ENCODE measurements at places on chromosomes 4 and X.

DNA sequence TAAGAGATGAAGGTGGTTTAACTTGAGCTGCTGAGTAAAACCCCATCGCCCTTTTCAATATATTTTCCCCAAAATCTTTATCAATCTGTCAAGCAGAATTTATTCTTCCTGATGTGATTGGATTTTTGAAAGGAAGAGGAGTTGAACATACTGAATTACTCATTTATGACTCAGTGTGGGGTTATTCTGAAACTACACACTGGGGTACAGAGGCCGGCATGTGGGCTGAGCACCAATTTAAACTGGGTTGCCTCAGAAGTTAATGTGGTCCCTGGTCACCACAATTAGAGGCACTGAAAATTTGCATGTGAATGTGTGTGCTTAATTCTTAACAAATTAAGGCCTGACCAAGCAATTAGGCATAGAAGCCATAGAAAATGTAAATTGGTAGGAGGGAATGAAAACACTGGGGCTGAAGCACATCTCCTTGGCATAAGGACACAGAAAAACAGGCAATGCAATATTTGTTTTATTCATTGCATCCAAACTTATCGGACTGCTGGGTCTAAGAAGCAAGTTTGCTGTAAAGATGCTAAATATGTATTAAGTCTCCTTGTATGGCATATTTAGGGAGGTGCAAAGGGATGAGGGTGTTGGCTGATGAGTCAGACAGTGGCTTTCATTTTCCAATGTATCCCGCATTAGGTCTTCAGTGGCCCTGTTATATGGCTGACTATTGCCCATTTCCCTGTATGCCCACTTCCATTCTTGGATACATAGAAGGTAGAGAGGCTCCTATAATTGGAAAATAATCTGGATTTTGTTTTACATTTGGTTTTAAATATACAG is 170.9 kb downstream of the IL15 start:
- DNase-seq, result no peak

GRCh38 chr4:81687471-81687870 is 215.8 kb upstream of the RASGEF1B start:
- no peak for DNase-seq

DNA sequence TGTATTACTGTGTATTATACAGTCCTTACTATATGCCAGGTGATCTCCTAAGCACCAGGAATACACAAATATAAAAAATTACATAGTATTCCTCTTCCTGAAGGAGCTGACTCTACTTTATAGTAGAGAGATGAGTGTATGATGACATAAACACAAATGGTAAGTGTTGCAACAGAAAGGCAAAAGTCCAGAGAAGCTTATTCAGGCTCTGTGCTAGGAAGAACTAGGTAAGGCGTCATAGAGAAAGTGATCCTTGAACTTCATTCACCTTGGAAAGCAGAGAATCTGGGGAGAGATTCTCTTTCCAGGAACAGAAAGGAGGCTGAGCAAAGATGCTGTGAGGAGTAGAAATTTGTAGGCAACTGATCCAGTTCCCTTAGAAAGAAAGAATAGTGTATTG is 115.0 kb upstream of the KCNIP4 start:
- no peak for DNase-seq

GRCh38 chrX:26146024-26146423 is 7.9 kb downstream of the MAGEB18 start:
- DNase-seq, result no peak

GRCh38 chrX:104430072-104430741 is 135.8 kb upstream of the IL1RAPL2 start:
- no peak for DNase-seq

- DNase-seq, result no peak
Measured at GRCh38 chr4:141101511-141101910, 31.8 kb downstream of the RNF150 start.

DNA sequence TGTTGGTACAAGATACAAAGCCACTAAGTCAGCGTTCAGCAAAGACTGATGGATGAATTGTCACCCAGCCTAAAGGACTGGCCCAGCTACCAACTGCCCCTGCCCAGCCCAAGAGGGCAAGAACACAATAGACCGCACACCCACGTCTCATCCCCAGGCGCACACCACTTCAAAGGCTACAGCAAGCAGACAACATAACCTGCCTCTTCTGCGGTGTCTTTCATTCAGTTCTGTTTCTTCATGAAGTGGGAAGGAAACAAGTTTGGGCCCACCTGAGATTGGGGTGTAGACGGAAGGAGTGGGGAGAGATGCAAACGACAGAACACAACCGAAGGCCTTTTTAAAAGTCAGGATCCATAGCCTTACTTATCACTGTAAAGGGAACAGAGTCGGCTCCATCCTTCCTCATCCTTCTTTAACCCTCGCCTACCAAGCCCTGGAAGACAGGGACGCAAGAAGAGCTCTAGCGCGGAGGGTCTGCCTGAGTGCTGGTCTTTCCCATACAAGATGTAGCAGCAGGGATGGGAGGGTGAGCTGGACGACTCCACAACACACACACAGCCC is 691 bp downstream of the SCARB2 start:
- DNase-seq, result no peak

GRCh38 chr4:8021796-8022195 is 82.1 kb upstream of the AFAP1 start:
- no peak for DNase-seq

DNA sequence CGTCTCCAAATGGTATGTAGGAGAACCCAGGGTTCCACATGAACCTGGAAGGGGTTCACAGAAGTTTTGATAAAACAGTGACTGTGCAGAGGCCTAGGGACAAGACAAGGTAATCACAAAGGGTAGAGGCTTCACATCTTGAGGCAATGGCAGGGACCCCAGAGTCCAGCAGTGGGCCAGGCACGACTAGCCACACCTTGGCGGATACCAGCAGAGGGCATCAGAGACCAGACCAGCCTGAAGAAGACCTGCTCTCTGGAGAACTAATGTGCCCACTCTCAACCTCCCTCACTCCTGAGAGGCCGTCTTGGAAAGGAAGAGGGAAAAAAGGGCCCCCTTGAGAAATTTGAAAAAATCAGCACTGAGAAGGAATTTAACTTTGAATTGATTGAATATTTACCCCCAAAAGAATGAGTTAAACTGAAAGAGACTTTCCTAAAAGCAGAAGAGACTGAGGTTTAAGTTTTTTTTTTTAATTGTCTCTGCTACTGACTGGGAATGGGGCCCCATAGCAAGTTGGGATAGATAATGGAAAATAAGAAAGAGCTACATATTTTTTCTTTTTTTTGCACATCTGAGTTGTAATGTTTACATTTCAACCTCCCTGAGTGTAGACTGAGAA is 243.8 kb upstream of the JADE1 start:
- DNase-seq, result no peak

GRCh38 chr4:38696697-38697096 is 32.7 kb downstream of the KLF3 start:
- no peak for DNase-seq

DNA sequence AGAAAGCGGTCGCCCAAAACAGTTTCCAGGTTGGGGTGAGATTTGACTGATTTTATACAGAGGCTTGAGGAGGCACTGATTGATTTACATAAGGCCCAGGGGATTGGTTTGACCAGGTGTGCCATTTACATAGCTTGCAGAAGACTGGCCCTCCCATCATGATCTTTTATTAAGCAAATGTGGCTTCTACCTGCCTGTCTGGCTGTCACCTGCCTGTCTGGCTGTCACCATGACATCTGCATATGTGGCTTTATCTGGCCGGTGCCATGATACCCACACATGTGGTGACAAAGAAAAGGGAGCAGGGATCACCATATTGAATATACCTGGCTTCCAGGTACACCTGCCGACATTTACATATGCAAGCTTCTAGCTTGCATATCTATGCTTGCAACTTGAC is 17.0 kb upstream of the CDS1 start:
- no peak for DNase-seq

DNA sequence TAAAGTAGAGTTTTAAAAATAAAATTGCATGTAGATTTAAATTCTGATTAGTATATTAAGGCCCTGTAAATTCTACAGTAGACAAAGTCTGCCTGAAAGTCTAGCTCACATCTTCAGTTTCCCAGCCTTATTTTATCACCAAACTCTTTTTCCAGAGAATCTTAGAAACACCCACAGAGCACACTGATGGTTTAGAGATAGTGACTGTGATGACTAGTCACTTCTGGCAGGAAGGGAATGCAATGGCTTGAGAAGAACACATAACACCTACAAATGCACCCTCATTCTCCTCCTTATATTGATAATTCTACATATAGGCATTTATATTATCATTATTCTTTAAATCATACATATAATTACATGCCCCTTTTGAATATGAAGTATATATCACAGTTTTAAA is 232.9 kb downstream of the ARAP2 start:
- no peak for DNase-seq

DNA sequence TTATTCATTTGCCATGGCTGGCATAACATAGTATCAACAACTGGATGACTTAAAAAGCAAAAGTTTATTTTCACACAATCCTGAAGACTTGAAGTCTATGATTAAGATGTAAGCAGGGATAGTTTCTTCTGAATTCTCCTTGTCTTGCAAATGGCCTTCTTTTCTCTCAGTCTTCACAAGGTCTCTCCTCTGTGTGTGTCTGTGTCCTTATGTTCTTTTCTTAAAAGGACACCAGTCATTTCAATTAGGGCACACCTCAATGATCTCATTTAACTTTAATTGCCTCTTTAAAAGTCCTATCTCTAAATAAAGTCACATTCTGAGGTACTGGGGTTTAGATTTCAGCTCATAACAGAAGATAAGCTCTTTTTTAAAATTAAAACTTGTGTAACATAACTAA is 399.7 kb downstream of the PABPC4L start:
- DNase-seq, result no peak

DNA sequence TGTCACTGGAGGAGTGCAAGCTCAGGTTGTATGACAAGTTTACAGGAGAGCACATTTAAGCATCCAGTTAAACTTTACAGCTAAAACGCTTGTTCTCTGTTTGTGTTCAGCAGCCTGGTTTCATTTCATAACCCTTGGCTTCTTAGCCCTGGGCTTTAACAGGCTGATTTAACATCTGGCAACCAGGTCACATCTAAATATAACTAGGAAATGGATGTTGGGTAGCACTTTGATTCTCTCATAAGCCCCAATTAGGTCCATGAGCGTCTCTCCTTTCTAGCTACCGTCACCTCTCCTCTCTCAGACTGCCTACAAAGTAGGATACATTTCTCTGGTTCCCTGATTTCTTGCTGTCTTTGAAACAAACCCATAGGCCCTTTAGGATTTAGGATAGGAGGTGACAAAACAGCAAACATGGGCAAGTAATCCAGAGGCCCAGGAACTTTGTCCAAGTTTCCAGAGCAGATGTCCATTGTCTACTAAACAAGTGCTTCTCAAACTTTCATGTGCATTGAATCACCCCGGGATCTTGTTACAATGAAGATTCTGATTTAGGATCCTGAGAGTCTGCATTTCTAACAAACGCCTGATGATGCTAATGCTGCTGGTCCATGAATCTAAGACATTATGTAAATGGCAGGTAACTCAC is 22.5 kb downstream of the OTUD6A start:
- no peak for DNase-seq

DNA sequence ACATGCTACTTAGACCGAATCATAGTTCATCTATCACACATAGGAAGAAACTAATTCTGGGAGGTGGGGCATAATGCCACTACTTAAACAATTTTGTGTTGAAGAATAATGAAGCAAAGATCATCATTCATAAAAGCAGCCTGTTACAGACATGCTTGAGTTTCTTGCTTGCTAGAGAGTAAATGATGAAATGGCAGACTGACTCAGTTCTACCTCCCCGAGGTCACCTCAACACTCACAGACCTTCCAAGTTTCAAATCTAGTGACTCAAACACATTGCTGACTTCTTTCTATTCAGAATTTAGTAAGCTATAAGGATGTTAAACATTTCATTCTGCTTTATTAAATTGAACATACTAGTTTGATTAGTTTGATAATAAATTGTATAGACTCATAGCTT is 636.5 kb upstream of the FRG1 start:
- DNase-seq, result no peak

- DNase-seq, result no peak
Measured at GRCh38 chrX:40300286-40300890, 202.6 kb upstream of the BCOR start.

DNA sequence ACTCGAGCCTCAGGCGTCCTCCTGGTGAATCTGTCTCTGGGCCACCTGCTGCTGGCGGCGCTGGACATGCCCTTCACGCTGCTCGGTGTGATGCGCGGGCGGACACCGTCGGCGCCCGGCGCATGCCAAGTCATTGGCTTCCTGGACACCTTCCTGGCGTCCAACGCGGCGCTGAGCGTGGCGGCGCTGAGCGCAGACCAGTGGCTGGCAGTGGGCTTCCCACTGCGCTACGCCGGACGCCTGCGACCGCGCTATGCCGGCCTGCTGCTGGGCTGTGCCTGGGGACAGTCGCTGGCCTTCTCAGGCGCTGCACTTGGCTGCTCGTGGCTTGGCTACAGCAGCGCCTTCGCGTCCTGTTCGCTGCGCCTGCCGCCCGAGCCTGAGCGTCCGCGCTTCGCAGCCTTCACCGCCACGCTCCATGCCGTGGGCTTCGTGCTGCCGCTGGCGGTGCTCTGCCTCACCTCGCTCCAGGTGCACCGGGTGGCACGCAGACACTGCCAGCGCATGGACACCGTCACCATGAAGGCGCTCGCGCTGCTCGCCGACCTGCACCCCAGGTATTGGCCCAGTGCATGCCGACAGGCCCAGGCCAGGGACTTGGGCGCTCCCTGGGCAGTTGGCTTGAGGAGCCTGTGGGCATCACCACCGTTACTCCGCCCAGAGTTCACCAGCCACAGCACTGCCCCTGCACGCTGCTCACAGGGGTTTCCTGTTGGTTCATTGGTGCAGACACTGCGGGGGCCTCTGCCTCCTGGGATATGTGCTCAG is 1.1 kb downstream of the GPR78 start:
- no peak for DNase-seq

GRCh38 chr4:15395311-15395710 is 32.5 kb upstream of the C1QTNF7 start:
- DNase-seq, result no peak

DNA sequence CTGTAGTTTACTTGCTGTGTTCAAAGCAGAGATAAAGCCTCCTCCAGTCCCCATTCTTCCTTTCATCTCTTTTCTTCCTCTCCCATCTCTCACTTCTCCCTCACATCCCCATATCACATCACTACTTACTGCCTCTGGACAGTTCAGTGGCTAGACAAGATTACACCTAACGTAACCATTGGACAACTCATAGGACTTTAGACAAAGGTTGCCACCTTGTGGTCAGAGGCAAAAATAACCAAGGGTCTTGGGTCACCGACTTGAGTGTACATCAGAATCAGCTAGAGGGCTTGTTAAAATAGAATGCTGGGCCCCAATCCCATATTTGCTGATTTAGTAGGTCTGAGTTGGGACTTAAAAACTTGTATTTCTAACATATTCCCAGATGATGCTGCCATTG is 109.3 kb upstream of the DGKK start:
- no peak for DNase-seq

DNA sequence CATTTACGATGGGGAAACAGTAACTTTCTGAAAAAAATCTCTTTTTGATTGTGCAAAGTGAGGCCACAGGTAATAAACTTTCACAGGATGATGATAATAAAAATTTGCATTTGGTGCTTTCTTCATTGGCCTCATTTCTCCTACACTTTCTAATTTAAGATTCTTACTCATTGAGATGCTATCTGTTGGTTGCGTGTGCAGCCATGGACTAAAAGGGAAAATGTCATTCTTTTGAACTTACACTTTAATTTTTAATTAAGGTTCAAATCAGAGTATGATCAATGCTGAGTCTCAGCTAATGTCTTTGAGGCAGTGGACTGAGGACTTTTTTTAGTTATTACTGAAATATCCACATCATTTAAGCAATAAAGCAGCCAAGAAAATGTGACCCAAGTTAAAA is 87.6 kb downstream of the SEL1L3 start:
- no peak for DNase-seq
